ENCODE measurements at places on chromosomes 16 and 17.

- no peak for DNase-seq
Measured at GRCh38 chr17:82923366-82924113, 83.7 kb upstream of the ZNF750 start.

GRCh38 chr17:72118335-72119076 is 2.3 kb upstream of the SOX9 start:
- no peak for DNase-seq

DNA sequence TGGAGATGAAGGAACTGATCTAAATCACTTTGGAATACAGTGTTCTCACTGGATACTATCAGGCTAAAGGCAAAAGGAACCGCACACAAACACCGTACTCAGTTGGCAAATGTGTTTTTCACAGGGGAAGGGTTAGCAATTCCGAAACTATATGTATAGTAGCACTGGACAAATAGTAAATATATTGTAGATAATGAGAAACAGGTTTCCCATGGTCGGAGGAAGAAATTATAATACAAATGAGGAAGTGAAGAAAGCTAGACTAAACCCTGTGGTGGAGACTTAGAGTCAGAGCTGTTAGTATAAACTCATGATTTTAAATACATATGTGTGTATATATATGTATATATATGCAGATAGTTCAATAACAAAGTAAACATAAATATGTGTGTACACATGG is 414.1 kb upstream of the SALL1 start:
- DNase-seq = no peak

GRCh38 chr17:73228748-73229236 is 32.9 kb downstream of the CPSF4L start:
- no peak for DNase-seq

DNA sequence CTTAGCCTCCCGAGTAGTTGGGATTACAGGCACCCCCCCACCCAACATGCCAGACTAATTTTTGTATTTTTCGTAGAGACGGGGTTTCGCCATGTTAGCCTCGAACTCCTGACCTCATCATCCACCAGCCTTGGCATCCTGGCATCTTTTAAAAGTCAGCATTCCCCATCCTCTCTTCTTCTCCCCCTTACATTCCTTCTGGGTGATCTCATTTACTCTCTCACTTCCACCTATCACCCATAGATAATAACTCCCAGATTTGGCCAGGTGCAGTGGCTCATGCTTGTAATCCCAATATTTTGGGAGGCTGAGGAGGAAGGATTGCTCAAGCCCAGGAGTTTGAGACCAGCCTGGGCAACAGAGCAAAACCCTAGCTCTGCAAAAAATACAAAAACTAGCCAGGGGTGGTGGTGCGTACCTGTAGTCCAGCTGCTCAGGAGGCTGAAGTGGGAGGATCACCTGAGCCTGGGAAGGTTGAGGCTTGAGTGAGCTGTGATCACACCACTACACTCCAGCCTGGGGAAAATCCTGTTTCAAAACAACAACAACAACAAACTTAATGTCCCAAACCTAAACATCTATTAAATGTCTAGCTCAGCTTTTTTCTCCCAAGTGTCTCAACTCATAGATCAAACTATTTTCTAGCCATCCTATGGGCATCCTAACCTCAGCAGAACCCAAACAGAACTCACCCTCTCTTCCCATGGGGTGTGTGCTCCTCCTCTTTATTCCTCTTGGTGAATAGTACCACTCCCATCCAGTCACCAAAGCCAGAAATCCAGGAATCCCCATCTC is 16.1 kb upstream of the SSTR2 start:
- no peak for DNase-seq
